ENCODE measurements at places on chromosomes 12 and 14.

- no peak for DNase-seq
These were observed 100.4 kb upstream of the PLXNC1 start for GRCh38 chr12:94047781-94048567.

- no peak for DNase-seq
These were observed 8.8 kb downstream of the SERPINA4 start for GRCh38 chr14:94570002-94570400.

DNA sequence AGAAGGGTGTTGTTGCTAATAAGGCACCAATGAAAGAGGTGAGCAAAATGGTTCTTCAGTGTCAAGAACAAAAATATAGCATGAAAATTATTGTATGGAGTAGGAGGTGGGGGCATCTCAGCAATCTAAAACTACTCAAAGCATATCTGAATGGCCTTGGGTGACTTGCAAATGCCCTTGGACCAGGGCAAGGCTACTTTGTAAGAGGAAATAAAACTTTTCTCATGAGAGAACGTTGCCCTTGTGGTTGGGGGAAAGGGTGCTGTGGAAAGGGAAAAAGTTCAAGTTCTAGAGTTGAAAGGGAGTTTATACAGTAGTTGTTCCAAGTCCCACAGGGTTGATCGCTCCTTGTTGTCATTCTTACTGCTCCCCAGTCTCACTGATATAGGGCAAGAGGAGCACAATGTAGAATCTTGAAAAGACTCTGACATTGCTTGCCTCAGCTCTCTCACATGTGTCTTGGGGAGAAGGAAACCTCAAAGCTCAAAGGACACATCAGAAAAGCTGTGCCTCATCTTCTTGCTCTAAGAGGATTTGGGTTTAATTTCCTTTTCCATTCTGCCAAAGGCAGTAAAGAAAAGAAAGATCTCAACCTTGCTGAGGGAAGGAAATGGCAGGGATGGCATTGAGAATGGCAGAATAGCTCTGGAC is 270.5 kb downstream of the DUSP6 start:
- DNase-seq = no peak

GRCh38 chr14:34376649-34377267 is 85.3 kb downstream of the SPTSSA start:
- DNase-seq = no peak

DNA sequence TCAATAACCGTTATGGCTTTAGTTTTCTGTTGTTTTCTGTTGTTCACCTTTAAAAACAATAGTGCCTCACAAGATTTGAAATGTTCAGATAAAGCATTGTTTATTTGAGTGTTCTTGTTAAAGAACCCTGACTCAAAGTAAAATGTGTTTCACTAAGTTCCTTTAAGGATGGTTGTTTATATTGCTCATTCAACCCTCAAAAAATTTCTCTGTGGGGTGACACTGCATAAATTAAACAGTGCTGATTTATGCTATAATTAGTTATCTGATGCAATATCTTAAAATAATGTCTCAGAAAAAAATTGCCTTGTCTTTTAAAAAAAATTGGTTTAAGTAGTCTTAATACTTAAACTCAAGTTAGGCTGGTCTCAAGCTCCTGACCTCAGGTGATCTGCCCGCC is 775.1 kb downstream of the FLRT2 start:
- DNase-seq = no peak

DNA sequence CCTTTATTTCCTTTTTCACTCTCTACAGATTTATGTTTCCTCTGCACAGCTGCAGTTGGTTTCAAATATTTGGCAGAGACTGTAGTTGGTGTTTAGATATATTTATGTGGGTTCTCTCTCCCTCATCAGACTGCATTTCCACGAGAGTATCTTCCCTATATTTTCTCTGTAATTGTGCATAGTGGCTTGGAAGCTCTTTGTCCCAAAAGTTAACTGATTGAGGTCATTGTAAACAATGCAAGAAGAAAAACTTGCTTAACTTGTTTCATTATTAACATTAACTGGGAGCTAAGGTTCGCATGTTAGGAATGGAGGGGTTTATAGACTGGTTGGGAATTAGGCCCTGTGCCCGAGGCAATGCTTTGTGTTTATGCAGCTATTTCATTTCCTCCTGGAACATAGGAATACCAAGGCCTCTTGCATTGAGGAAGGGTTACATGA is 216.9 kb upstream of the HMGA2 start:
- DNase-seq = no peak

GRCh38 chr12:24955853-24956252 is 7.0 kb upstream of the BCAT1 start:
- no peak for DNase-seq

DNA sequence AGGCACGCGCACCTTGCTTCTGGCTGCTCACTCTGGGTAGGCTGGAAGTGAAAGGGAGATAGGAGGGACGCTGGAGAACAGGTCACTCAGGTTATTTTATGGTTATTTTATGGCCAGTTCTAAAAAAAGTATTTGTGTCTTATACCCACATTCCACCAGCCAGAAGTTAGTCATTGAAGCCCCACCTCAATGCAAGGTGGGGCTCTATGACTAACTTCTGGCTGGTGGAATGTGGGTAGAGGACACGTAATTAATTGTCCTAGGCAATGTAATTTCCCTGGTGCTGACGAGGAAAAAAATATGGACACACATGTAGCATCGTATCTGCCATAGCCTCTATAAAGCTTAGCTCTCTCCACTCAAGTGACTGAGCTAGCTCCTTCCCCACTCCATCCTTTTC is 104.9 kb downstream of the PDZRN4 start:
- no peak for DNase-seq

- DNase-seq = no peak
These were observed 59.8 kb upstream of the SLC38A2 start for GRCh38 chr12:46432325-46432724.

GRCh38 chr12:94650143-94651056 is at the start of gene TMCC3:
TMCC3 (minus strand) TSS chr12:94650557; CDS start chr12:94650430, 127 bp downstream.
- no peak for DNase-seq

DNA sequence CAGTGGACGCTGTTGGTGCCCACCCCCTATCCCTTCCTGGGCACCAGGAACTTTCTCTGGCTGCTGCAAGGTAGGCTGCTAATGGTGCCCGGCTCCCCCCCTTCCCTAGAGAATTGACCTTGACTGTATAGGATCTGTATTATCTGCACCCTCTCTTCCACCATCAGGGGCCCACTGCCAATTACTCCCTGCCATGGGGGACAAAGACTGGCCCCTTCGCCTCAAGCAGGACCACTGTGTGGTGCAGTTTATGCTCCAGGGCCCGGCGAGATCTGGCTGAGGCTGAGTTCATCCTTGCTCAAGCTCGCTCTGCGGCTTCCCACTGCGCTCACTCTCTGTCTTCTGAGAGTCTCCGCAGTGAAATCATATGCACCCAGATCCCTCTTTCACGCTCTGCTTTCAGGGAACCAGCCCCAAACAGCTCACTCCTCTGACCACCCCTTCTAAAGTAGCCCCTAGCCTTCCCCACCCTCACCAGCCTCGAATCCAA is 95.2 kb downstream of the LGMN start:
- DNase-seq = no peak

GRCh38 chr12:128155571-128155970 is 111.4 kb upstream of the TMEM132C start:
- no peak for DNase-seq

GRCh38 chr12:115306380-115306779 is 622.4 kb upstream of the TBX3 start:
- no peak for DNase-seq

DNA sequence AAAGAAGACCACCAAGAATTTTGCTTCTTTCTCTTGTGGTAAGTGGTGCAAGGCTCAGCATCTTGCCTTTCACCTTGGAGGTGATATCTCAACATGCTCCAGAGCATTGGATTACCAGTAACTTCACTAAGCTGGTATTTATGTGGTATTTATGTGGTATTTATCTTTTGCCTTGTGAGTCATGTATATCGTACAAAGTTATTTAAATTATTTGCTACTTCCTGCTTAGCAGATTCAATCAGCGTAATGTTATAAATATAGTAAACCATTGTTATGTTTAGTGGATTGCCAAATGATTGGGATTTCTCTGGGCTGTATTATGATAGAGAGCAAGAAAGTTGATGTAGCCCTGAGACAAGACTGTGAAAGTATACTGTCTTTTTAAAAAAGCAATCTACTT is 366.4 kb downstream of the IPO8 start:
- DNase-seq = no peak

DNA sequence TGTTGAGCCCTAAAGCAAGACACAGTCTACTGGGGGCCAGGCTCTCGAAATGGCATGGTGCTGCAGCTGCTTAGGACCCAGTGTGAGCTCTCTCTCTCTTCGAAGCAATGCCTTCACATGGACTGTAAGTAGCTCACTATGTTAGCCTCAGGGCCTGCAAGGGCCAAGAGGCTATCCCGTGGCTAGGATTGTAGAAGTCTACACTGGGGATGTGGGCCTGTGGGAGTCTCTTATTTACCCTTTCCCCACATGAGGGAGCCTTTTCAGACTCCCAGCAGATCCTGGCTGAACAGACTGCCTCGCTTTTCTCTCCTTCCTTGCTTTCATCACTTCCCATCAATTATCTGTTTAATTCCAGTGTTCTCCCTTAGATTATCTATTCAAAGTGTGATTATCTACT is 101.4 kb downstream of the GPR65 start:
- DNase-seq = no peak

DNA sequence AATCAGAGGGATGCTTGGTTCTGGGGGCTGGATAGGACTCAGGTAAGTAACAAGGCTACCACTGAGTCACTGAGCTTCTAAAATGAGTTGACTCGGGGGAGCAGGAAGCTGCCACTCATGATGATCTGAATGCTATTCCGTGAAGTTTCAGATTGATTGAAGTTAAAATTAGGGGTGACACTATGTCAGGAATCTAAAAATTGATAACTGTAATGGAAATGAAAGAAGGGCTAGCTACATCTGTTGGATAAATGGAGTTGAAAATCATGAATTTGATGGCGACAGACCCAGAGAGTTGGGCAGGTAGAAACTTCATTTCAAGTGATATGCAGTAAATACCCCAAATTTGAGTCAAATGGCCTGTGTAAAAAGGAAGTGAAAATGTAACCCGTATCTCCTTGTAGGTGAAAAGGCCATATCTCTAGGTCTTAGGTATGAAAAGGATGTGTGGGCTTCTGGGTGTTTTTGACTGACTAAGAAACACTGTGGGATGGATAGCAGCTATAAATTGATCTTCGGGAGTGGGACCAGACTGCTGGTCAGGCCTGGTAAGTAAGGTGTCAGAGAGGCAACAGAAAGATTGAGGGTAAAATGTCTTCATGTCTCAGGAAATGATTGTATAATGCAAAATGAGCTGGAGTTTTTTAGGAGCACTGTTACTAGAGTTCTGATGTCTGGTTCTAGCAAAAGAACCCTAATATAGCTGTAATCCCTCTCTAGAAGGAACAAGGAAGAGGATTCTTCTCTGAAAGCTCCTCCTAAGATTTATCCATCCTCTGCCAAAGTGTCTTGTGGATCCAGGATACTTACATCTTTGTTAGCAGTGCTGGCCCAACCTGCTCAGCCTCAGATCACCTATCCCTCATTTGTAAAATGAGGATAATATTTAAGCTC is 57.3 kb downstream of the DAD1 start:
- DNase-seq = peak; percentile 57

GRCh38 chr12:111942557-111942956 is 70.4 kb downstream of the TMEM116 start:
- no peak for DNase-seq

DNA sequence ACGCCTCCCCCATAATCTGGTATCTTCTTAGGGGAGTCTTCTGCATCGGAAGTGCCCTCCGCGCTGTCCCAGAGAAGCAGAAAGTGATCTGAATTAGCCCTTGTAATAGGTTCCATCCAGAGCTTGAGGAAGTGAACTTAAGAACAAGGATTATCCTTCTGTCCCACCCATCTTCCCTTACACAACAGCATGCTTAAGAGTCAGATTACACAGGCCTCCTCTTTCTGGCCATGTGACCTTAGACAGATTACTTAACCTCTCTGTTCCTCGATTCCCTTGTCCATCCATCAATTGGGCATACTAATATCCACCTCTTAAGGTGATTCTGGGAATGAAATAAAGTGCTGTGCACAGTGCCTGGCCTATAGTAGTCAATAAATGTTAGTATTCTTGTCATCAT is 11.4 kb downstream of the CABP1 start:
- no peak for DNase-seq

GRCh38 chr12:45498645-45499044 is 230.9 kb upstream of the ARID2 start:
- no peak for DNase-seq

- no peak for DNase-seq
These were observed 108.8 kb downstream of the RAD51B start for GRCh38 chr14:67928375-67928774.

GRCh38 chr14:92484132-92484823 is 29.3 kb upstream of the RIN3 start:
- no peak for DNase-seq

DNA sequence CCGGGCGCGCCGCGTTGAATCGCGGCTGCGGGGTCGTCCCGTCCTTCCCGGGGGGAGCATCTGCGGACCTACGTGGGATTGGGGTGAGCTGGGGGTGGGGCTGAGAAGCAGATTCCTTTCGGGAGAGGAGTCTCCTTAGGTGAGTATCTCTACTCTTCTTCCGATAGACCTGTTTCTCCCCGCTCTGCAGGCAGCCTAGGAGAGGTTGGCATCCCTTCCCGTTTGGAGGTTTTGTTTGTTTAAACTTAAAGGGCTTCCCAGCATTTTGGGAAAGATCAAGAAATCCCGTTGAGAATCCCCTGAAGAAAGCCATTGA is 411 bp downstream of the TTLL5 start:
- DNase-seq = no peak

GRCh38 chr14:105422695-105423487 is 3.3 kb downstream of the MTA1 start:
- no peak for DNase-seq

DNA sequence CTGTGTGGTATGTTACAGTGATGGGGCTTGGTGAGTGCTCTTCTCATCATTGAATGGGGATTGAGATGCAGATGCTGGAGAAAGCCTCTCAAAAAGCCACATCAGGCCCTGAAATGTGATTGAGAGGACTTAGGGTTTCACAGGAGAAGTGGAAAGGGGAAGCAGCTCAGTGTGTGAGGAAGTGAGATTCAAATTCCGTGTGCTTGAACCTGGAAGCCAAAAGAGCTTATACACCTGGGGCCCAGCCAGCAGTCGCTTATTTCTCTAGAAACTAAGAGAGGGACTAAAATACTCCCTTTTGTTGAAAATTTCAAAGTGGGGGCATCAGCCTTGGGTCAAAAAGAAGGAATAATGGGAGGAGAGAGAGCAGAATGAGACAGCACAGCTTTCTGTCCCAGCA is 39.1 kb upstream of the GZMB start:
- DNase-seq = peak; percentile 55

DNA sequence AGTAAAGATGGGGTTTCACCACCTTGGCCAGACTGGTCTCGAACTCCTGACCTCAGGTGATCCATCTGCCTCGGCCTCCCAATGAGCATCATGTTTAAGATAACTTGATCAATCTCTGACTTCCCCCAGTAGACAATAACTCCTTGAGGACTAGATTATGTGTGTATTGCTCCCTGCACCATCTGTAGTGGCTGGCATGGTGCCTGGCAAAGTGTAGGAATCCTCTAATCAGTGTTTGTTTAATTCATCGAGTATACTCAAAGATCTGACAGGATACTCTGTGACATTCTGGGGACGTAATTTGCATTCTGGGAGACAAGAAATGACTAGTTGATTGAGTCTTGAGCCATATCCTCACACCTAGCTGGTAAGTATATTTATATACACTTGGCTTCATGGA is 873.5 kb upstream of the TMEM132C start:
- no peak for DNase-seq

- no peak for DNase-seq
These were observed 11.0 kb upstream of the PLEKHG3 start for GRCh38 chr14:64692986-64693809.

GRCh38 chr12:53006810-53007309 is 604 bp downstream of the EIF4B start:
- DNase-seq = peak; percentile 69

- DNase-seq = no peak
These were observed 29.7 kb downstream of the LGR5 start for GRCh38 chr12:71469258-71469750.
